Hematopoietic multipotent progenitor cell (in vitro differentiated cells): ENCODE measurements at places on chromosomes 7 and 10. TPM values are rescaled to one million over a fixed set of nuclear protein-coding genes. Genes with fewer than 3 reads are reported as not detected.

GRCh38 chr7:22443370-22444180 is 56.4 kb downstream of the STEAP1B start:
- no peak for DNase-seq

- no peak for DNase-seq
Observed at GRCh38 chr7:132519936-132520335, 56.3 kb downstream of the PLXNA4 start.

- no peak for DNase-seq
Observed at GRCh38 chr10:51217505-51217904, 143.2 kb downstream of the PRKG1 start.

- no peak for DNase-seq
Observed at GRCh38 chr7:131369354-131369753, 41.7 kb downstream of the MKLN1 start.

GRCh38 chr7:17030559-17030958 is 148.8 kb upstream of the AGR3 start:
- DNase-seq, result no peak

DNA sequence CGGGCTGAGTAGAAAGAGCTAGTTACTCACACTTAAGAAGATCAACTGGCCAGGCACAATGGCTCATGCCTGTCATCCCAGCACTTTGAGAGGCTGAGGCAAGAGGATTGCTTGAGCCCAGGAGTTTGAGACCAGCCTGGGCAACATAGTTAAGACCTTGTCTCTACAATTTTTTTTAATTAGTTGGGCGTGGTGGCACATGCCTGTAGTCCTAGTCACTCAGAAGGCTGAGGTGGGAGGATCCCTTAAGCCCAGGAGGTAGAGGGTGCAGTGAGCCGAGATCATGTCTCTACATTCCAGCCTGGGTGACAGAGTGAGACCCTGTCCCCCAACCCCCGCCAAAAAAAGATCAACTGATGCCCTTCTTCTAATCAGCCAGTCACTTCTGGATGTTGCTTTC is 74.6 kb upstream of the ATP6V0A4 start:
- DNase-seq, result no peak

GRCh38 chr10:53839440-53840039 is 961.5 kb downstream of the PCDH15 start:
- peak; percentile 5 for DNase-seq

DNA sequence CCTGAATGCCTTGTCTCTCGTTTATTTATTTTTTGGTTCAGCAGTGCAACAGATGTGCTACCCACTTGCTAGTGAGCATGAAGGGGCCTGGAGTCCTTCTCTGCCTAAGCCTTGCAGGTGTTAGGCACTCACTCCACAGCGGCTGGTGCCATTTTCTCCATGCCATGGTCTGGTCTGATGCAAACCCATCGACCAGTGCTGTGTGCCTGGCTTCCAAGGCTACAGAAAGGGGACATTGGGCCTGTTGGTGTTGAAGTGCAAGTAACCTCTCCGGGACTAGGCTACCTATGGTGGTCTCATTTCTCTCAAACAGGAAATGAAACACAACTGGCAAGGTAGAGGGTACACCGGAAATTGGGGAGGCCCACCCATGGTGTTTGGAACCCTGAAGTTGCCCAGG is 198.1 kb downstream of the ADARB2 start:
- no peak for DNase-seq

DNA sequence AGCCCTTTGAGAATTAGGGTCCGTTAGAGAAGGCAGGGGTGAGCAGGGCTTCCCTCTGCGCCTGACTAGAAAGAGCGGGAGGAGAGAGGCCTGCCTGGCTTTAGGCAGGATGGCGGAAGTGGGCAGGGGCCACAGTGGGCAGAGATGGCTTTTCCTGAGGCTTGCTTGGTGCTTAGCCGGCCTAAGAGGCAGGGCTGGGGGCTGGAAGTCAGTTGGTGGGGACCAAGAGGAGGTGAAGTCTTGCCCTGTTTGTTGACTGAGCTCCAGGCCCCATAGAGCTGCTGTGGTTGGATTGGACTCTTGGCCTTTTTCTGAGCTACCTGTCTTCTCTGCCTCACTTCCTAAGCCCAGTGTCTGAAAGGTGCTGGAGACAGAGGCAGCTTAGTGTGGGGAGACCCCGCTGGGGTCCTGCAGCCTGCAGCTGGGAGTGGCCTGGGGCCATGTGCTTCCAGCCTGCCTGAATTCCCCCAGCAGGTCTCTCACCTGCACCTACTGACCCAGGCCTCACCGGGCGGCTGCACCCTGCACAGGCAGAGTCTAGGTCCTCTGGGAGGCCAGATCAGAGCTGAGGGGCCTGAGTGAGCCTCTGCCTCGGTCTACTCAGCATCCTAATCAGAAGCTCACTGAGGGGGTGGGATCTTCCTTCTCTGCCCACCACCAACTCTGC is 4.8 kb downstream of the FAM241B start:
- DNase-seq, result no peak

GRCh38 chr7:47407821-47408674 is 173.9 kb downstream of the TNS3 start:
- no peak for DNase-seq

- peak; percentile 29 for DNase-seq
Observed at GRCh38 chr7:82729172-82730030, 285.8 kb upstream of the CACNA2D1 start.

GRCh38 chr7:46776790-46777189 is 805.1 kb downstream of the TNS3 start:
- DNase-seq, result no peak

DNA sequence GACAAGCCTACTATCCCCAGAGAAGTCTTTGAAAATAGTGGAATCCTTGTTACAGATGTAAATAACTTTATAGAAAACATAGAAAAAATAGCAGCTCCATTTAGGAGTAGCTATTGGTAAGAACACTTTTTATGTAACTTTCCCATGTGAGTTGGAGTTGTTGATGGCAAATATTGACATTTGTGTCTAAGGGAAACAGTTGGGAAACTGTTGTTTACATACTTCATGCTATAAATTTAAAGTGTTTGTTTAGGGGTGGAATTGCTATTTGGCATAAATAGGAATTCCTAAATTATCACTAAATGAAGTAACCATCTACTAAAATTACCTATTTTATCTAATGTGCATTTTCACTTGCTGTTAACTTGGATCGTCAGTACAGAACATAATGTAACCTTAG is 50.7 kb downstream of the GDI2 start:
- DNase-seq, result no peak

DNA sequence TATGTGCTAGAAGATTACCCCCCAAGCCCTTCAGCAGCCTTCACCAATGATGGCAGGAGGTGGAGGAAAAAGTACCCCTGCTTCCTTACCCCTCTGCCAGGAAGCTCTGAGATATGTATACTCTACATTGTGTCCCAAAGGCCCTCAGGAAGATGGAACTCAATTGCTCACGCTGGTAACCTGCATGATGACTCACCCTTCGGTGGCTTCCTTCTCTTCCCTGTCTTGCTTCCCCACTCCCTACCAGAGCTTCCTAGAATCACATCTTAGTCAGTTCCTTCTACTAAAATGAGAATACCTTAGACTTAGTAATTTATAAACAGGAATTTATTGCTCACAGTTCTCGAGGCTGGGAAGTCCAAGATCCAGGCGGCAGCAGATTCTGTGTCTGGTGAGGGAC is 405.6 kb downstream of the TYW1 start:
- no peak for DNase-seq

DNA sequence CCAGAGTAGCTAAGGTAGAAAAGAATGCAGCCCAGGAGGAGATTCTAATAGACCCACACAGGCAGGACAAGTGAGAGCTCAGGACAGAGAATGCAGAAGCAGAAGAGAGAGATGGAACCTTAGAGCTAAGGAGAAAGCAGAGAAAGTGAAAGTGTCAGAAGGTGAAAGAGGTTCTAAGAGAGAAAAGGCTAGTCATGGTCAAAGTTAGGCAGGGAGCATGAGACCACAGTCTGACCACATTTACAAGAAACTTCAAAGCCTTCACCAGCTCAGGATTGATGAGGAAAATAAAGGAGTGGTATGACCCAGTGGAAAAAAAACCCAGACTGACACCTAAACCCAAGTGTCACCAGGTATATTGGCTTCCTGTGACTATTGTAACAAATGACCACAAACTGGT is 131.8 kb upstream of the WDR11 start:
- DNase-seq, result no peak

- DNase-seq, result no peak
Observed at GRCh38 chr7:14196555-14196954, 207.1 kb upstream of the ETV1 start.

- DNase-seq, result no peak
Observed at GRCh38 chr7:137026176-137026500, 157.7 kb downstream of the CHRM2 start.

The GIMAP6 gene
- total RNA-seq, result 67.1 TPM

The FAM180A gene
- total RNA-seq, result not detected

The ADARB2 gene
- 1.1 TPM for total RNA-seq

The GALNT11 gene
- total RNA-seq, result 15.3 TPM

The PILRA gene
- 2.2 TPM for total RNA-seq

The USP6NL gene
- total RNA-seq, result 18.9 TPM

The CUX1 gene
- total RNA-seq, result 99.1 TPM

The PPP1R3A gene
- total RNA-seq, result not detected

The AKR1D1 gene
- total RNA-seq, result not detected

The CALY gene
- total RNA-seq, result not detected
